ENCODE measurements at places on chromosomes 6 and 20.

DNA sequence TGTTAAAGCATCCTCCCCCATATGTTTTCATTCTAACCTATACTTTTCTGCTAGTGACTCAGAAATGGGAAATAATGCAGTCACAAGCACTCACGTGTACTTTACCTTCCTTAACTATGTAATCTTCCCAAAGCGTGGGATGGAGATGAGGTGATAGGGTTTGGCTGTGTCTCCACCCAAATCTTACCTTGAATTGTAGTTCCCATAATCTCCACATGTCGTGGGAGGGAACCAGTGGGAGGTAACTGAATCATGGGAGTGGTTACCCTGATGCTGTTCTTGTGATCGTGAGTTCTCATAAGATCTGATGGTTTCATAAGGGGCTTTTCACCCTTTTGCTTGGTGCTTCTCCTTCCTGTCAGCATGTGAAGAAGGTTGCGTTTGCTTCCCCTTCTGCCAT is 35.4 kb downstream of the AGPAT4 start:
- no peak for DNase-seq

DNA sequence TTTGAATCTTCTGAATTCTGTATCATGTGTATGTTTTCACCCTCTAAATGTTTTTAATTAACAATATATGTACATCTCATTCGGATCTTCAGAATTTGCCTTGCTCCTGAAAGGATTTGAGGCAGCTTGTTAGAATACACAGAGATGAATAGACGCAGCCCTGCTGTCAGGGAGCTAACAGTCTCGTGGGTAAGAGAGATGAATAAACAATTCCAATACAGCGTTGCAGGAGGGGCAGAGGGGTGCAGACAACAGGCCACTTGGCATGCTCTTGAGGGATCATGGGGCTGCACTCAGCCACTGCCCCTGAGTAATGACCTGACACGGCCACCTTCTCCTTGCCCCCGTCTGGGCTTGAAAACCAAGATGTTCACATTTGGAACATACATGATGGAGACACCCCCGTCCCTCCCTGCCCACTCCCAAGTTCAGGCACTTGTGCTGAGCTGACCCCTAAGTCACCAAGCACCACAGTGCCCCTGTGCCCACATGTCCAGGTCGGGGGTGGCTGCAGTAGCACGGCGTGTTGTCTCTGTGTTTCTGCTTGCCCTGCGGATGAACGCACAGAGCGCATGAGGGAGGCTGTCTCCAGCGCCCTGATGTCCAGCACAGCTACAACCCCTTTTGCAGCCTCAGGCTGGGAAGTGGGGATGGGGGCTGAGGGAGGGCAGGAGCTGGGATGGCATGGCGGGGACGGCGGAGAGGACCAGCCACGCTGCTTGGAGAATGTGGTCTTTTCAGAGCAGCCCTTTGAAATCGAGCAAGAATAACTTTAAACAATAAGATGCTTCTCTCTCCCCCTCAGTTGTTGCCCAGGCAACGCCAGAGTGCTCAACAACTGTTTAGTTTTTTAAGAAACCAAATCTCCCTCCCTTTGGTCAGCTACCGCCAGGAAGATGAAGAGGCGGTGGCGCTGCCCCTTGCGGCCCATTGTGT is 33.0 kb upstream of the CDH22 start:
- DNase-seq, result no peak

- no peak for DNase-seq
Measured at GRCh38 chr6:128305228-128305627, 215.2 kb downstream of the PTPRK start.

- DNase-seq, result no peak
Measured at GRCh38 chr6:135534773-135535380, 37.3 kb upstream of the AHI1 start.

DNA sequence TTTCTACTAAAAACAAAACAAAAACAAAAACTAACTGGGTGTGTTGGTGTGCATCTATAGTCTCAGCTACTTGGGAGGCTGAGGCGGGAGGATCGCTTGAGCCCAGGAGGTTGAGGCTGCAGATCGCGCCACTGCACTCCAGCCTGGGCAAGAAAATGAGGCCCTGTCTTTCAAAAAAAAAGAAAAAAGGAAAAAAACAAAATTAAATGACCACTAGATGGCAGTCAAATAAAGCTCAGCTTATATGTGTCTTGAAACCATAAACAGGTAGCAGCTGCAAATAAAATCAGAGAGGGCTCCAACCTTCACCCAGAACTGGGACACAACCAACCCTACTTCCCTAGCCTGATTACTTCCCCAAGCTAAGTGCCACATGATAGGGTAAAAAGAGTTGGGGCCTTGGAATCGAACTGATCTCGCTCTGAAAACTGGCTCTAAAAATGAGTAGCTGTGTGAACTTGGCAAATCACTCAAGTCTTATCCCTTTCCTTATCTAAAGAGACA is 67.1 kb upstream of the ADGRF4 start:
- DNase-seq, result no peak

DNA sequence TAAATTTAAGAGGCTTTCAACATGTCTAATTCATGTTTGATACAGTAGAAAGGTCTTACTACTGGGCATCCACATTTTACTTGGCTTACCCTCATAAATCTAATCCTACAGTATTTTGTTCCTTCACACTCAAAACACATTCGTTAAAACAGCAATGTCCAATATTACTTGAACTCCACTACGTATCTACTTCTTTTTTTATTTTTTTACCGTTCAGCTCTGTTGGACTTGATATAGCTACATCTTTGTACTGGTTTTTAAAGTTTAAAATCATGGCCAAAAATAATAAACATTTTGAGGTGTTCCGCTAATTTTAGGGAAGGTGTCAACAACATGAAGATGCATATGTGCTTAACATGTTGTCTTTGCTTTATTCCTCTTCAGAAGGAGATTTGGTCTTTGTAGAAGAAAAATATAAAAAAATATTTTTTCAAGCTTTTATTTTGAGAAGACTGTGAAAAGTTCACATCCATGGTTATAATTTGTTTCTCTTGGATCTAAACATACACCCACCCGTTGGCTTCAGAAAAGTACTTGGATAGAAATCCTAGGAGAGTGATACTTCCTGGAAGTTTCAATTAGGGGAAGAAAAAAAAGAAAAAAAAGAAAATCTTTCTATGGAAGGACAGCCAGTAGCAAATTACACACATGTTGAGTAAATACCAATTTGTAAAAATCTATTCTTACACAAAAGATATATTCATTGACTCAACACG is 71.5 kb downstream of the EPB41L2 start:
- DNase-seq, result no peak

- no peak for DNase-seq
Measured at GRCh38 chr6:129867403-129867802, 6.3 kb upstream of the TMEM244 start.

GRCh38 chr20:58579819-58580473 is 64.7 kb upstream of the APCDD1L start:
- no peak for DNase-seq

DNA sequence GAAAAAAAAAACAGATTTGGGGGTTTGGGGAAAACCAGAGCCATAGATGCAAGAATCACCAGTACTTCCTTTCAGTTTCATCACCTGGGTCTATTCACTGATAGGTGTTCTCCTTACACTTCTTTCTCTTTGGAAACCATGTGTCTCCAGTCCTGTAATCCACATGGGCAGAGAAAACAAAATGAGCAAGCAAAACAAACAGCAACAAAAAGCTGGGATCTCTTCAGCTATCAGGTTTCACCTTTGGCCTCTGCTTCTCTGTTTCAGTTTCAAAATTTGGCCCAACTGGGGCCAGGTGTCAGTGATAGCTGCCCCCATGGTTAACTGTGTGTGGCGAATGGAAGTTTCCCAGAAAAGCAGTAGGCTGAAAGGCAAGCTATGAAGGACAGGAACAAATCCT is 220.0 kb upstream of the THBS2 start:
- no peak for DNase-seq

DNA sequence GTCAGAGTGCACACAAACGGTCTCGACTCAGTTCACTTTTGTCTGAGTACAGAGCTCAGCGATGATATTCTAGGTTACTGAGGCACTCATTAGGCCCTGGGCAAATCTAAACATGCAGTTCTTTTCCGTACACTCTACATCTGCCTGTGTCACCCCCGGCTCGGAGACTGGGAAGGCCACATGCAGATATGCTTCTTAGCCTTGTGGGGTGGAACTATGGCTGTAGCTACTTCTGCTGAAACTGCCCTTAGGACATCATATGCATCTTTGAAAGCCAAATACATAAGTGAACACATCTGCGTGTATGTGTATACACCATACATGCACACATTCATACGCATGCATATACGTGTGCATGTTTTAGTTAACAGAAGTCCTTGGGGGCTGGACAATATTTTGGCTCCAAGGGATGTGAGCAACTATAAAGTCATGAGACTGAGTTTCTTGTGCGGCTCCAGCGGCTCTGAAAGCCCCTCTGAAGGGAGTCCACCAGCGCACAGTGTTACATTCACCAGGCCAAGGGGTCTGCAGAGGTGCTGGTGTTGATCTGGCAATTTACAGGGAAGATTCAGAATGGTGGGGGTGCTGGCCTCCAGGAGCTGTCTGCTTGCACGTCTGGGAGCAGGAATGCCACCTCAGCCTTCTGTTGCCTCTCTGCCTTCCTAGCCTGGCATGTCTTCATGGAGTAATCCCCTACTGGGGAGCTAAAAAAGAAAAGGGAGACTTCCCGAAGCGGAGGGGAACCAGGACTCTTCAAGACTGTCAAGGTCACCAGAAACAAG is 31.6 kb downstream of the PSMG4 start:
- DNase-seq, result no peak

- peak; percentile 77 for DNase-seq
Measured at GRCh38 chr20:2742934-2743559, 50.5 kb downstream of the EBF4 start.

DNA sequence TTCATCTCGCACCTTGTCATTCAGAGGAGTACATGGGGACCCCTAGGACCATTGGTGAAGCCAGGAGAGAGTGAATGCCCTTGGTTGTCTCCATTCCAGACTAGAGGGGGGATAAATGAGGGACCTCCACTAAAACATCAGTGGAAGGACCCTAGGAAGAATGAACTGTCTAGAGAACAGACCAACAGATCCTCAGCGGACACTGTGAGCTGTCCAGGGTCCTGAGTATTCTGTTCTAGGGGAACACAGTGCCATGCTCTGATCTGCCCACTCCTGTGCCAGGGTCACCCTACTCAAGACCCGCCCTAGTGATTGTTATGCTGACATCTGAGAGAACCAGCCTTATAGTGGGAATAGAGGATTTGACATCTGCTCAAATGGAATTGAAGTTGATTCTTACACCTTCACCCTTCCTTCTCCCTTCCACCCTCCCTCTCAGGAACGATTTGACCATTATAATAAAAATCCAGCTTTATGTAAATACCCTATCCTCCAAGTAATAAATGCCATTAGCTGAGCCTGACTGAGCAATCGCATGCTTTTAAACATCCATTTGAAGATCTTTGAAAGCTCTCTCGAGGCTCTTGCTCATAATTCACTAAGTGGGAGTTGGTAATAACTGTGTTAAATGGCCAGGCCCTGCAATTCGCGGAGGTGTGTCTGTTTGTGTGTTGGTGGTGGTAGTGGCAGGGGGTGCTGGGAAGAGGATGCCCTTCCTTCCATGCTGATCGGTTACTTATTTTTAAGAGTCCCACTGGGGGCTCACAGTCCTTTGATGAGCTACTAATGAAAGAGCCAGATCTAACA is 43.6 kb upstream of the SLC32A1 start:
- no peak for DNase-seq

- no peak for DNase-seq
Measured at GRCh38 chr20:59214073-59214472, 50.5 kb downstream of the ZNF831 start.

- no peak for DNase-seq
Measured at GRCh38 chr6:56347526-56347925, 100.1 kb upstream of the COL21A1 start.

DNA sequence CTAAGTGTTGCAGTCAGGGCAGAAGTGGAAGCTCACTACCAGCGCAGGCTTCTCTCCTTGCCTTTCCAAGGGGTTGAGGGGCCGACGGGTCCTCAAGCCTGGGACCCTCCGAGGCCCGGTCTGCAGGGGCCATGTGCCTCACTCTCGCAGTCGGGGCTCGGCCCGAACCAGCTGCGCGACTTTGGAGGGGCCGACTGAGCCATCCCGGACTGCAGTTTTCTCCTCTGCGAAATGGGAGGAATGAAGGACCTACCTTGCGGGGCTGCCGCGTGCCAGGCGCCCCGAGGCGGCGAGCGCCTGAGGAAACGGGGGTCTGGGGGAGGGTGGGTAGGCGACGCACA is 5.6 kb downstream of the LZTS3 start:
- no peak for DNase-seq

DNA sequence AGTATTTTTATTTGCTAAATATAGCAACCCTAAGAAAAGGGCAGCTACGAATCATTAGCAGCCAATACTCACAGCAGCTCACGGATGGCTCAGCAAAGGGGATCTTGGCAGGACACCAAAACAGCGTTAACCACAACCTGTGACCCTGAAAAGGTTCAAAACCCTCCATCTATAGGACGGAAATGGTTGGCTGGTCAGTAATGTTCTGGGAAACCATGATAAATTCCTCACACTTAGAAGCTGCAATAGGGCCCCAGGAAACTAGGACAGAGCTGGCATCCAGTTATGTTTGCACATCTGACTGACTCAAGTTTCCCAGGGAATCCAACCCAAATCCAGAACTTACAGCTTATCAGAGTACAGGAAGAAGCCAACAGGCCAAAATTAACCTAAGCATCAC is 30.9 kb upstream of the PTPRT start:
- no peak for DNase-seq

- DNase-seq, result no peak
Measured at GRCh38 chr6:165647041-165647440, 16.0 kb downstream of the PDE10A start.

- no peak for DNase-seq
Measured at GRCh38 chr6:122285292-122285913, 114.0 kb upstream of the HSF2 start.

DNA sequence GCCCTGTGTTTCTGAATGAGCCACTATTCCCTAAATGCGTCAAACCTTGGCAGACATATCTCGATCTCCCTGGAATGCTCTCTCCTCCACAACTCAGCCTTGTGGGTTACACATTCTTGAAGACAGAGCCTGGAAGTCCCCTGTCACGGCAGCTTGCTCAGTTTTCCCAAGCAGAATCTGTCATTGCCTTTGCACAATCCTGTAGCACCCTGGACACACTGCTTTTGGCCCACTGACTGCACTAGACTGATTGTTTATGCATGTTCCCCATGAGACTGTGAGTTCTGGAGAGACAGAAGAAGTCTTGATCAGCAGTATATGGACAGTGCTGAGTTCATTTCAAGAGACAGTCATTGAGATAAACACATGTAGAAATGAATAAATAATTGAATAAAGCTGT is 406.7 kb downstream of the CD83 start:
- no peak for DNase-seq

- DNase-seq, result no peak
Measured at GRCh38 chr20:43420192-43420591, 37.5 kb upstream of the SRSF6 start.

GRCh38 chr6:154509421-154510143 is 903 bp downstream of the CNKSR3 start:
- DNase-seq, result no peak
